Fibroblast of villous mesenchyme (primary cell): ENCODE measurements at places on chromosomes 16 and 17. TPM values are rescaled to one million over a fixed set of nuclear protein-coding genes. Genes with fewer than 3 reads are reported as not detected.

DNA sequence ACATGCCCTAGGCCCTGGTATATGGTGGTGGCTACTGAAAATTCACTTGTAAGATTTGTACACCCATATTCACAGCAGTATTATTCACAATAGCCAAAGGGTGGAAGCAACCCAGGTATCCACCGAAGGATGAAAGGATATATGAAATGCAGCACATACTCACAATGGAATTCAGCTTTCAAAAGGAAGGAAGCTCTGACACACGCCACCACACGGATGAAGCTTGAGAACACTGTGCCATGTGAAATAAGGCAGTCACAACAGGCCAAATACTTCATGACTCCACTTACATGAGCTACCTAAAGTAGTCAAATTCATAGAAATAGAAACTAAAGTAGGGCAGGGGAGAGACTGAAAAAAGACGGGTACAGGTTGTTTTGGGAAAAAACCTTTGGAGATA lies 2.9 kb downstream of the XPO6 start:
- DNase-seq = no peak

The NLRC3 gene
- not detected in 2 replicates for total RNA-seq

The CACNG3 gene
- not detected in 2 replicates for total RNA-seq

- no peak for DNase-seq
These were observed 103.0 kb upstream of the ELAC2 start for GRCh38 chr17:13120864-13121263.
